ENCODE measurements at places on chromosomes 3 and 15. TPM values are rescaled to one million over a fixed set of nuclear protein-coding genes. Genes with fewer than 3 reads are reported as not detected.

PRKCD gene
- polyA plus RNA-seq = 21.1 TPM

DNA sequence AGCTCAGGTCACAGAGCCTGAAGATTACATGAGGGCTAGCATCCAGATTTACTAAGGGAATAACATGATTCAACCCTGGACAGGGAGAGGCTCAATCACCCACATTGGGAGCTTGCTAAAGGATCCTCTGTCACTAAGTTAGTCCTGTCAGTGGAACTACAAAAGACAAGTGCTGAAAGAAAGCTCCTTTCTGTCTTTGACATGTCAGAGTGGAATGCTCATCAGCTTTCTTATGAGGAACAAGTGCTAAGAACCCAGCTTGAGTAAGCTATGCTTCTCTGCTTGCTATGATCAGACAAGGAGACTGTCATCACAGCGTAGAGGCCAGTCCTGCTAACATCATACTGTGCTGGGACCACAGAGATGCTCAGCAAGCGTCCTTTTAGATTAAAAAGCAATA is 74.5 kb downstream of the MB21D2 start:
- DNase-seq = no peak

DNA sequence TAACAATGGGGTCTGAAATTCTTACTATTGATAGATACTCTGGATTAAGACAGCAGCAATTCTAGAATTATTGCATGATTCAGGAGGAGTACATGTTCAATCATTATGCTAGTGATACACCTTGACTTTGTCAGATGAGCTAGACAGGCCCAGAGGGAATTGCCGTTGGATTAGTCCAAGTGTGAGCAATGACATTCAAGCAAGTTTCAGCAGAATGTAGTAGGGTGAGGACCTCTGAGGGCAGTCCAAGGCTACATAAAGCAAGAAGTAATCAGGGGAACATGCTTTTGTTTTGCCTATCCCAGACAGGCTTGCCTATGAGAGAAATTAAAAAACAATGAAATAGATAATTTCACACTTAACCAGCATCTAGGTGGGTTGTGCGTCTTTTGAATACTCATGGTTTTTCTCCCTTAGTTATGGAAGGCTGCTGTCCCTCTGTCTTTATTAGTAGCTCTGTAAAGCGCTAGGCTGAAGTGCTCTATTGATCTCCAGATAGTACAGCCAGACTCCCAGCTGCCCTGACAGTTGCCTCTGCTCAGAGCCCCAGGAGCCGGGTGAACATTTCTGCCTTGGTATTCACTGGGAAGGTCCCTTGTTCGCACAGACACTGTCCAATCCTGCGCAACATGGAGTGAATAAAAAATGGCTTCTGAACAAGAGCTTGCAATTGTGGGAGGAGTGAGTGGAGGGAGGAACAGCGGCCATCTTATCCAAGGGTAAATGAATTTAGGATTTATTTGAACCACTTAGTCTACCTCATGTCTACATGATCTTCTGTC is 316.6 kb upstream of the ONECUT1 start:
- no peak for DNase-seq

PLA2G4B gene
- polyA plus RNA-seq = 5.3 TPM

DNA sequence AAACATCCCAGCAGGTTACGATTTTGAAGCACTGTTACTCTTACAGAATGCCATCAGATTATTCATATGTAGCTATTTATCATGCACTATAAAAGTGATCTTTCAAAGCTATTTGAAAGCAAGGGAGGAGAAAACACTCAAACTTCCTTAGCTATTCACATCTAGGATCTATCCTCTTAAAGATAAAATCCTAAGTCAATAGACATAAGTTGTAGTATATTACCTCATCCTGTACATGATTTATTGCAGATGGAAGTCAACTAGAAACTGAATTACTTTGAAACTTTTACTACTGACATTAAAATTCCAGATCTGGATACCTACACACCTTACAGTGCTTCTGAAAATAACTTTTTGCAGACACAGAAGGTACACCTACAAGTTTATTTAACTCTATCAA is 197.2 kb downstream of the MEIS2 start:
- no peak for DNase-seq

GRCh38 chr3:42804831-42805132 is 492 bp upstream of the HIGD1A start:
- DNase-seq = no peak

DNA sequence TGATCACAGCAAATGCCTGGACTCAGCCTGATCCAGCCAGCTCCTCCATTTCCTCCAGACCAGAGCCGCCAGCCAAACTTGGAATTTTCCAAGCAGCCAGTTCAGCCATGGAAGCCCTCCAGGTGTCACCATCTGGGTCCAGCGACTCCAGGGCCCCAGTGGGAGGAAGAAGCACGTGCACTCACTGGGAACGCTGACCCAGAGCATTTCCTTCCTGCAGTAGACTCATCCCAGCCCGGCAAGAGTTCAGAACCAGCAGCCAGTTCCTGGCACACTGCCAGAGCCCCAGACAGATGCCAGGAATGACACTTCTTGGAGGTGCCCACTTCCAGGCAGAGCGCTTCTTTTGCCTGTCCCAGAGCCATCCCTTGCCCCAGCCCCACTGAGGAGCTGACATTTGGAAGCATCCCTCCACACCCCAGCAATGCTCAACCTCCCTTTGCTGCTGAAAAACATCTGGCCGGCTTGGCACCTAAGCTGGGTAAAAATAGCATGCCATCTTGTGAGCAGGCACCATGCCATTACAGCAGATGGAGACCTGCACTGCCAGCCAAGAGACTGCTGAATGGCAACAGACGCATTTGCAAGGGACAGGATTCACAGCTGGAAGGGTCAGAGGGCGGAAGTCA is 460.3 kb upstream of the PROK2 start:
- no peak for DNase-seq

DNA sequence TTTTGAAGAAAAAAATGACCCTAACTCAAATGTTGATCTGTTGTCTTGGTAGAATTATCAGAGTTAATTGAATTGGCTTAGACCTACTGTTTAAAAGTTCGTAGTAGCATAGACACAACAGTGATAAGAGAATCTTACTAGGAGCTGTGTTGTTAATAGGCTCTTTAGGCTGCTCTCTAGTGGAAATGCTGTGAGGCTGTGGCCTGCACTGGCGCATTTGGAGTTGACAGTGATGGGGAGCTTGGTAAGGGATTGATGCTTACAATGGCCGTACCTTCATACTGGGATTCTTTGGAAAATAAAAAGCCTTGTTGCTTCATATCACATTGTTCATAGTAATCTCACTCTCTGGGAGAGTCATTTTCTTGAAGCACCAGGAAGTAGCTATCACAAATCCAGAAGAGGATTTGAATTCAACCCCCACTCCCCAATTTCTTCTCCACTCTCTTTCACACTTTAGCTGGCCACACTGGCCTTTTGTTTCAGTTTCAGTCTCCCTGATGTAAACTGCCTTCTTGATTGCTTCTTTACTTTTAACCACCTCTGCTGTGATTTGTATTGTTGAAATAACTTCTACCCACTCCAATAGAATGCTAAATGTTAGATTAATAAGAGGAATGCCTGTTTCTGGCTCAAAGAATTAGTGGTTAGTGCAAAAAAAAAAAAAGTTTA is 56.6 kb downstream of the CEP63 start:
- no peak for DNase-seq

DNA sequence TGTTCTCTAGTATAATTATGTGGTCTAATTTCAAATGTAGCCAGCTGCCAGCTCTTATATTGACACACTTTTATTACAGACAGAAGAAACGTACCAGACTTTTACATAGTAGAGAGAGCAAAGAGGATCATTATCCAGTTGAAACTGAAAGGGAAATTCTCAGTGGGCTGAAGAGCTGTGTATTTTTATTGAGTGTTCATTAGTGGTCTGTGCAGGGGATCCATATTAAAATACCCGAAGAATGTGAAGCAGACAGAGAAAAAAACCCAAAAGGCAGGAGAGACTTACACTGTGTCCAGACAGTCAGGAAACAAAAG is 41.3 kb downstream of the MYRIP start:
- no peak for DNase-seq

IL17RB gene
- 14.2 TPM for polyA plus RNA-seq

- no peak for DNase-seq
These were observed 5.4 kb downstream of the GDPGP1 start for GRCh38 chr15:90239371-90239770.

DNA sequence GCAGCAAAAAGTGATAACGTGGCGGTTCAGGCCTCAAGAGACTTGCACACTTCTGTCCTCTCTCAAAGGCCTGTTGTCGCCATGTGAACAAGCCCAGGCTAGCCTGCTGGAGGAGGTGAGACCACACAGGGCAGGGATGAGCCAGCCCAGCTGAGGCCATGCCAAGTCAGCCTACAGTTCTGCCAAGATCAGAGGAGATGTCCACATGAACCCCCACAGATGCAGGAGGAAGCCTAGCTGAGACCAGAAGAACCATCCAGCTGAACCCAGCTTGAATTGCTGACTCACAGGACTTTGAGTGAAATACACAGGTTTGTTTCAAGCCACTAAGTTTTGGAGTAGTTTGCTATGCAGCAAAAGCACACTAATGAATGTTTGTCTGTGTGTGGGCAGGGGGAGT is 50.3 kb upstream of the SEC13 start:
- no peak for DNase-seq

PLA2G4D gene
- polyA plus RNA-seq = 0.04 TPM

DNA sequence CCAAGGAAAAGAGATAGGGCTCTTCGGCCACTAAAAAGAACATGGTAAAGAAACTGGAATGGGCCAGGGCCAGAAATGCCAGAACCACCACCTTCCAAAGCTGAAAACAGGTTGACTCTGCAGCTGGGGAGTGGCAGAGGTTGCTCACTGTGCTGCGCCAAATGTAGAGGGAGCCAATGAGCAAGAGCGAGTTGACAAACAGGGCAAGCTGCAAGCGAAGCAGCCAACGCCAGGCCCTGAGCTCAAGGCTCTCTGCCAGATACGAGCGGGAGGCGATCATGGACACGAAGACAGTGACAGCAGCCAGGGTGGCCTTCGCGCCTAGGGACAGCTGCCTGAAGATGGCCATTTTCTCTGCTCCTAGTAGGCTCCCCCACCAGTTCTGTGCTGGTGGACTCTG is 3.1 kb downstream of the GLB1 start:
- no peak for DNase-seq

CHRD gene
- 8.2 TPM for polyA plus RNA-seq

DNA sequence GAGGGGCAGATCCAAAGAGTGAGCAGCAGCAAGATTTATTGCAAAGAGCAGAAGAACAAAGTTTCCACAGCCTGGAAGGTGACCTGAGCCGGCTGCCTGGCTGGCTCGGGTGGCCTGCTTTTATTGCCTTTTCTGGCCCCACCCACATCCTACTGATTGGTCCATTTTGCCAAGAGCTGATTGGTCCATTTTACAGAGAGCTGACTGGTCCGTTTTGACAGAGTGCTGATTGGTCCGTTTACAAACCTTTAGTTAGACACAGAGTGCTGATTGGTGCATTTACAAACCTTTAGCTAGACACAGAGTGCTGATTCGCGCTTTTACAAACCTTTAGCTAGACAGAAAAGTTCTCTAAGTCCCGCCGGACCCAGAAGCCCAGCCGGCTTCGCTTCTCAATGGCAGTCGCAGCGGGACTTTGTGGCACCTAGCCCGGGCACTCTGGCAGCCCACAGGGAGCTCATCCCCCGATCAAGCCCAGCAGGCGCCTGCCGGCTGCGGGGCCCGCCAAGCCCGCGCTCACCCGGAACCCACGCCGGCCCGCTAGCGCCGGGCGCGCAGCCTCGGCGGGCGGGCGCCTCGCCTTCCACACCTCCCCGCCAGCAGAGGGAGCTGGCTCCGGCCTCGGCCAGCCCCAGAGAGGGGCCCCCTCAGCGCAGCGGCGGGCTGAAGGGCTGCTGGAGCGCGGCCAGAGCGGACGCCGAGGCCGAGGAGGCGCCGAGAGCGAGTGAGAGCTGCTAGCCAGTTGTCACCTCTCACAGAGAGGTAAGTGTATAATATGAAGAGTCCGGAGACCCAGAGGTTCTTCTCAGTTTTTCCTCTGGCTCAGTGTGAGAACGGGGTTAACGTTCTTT is 339.2 kb downstream of the CHL1 start:
- DNase-seq = no peak

CADM2 gene
- 0.87 TPM for polyA plus RNA-seq

DNA sequence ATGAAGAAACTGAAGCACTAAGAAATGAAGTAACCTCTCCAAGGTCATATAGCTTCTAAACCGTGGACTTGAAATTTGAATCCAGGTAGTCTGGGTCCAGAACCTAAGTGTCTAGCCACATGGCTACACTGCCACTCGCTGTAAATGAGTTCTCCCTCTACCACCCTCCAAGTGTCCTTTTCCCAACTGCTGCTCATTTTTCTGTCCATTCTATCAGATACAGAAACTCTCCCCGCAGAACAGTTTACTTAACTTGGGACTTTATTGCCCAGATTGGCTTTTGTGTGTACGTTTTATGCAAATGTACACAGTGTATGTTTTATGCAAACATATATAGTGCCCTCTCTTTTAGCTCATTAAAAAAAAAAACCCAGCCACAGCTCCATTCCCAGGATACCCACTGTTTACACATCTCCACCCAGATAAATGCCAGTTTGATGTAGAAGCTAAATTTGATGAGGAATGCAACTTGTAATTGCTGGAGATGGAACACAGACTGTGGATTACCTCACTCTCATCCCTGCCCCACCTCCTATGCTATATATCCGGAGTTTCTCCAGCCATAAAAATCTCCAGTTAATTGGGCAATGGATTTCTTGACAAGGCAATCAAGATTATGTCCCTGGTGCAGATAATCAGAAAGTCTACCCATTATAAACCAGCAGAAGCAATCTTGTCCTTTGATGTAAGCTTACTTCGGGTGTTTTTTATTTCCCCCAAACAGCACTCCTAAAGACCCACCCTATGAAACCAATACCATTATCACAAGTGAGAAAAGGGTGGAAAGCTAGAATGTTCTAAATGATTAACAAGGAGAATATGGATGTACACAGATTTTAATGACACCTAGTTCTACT is 42.0 kb downstream of the THBS1 start:
- DNase-seq = no peak

CORO2B gene
- polyA plus RNA-seq = 23.5 TPM

- DNase-seq = no peak
These were observed 11.5 kb downstream of the CCDC80 start for GRCh38 chr3:112629425-112629824.

SENP5 gene
- polyA plus RNA-seq = 17.0 TPM

- DNase-seq = no peak
These were observed 2.1 kb upstream of the RHO start for GRCh38 chr3:129526121-129526900.

- no peak for DNase-seq
These were observed 52.9 kb upstream of the BCL6 start for GRCh38 chr3:187798126-187798525.

DNA sequence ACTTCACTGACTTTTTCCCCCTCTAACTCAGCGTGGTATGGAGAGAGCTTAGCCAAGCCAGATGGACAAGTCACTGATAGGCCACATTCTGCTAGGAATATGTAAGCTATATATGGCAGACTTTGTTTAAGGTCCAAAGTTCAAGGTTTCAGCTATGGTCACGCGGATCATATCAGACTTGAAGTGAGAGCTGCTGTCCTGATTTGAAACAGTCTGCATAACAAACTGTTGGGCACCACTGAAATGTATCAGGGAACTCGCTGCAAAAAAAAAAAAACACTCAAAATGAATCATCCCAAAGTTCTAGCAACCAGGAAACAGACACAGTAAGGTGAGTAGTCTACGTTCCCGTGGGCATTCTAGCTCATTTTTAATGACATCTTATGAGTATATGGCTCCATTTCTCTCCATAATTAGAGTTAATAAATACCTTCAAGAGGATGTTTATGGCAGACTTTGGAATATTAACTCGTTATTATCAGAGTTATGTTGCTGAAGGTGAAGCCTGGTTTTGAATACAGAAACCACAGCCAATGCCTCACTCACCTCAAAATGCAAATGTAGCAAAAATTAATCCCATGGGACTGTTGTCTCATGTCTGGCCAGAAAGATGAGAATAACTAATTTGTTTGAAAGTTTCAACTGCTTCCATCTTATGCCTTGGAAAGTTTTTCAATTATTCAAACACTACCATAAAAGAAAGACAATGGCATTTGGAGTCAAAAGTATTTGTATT is 12.3 kb downstream of the DPH3 start:
- DNase-seq = no peak

All from right renal cortex interstitium (tissue), 3 donors.